H1 (cell line): ENCODE measurements at places on chromosomes 16 and 17. TPM values are rescaled to one million over a fixed set of nuclear protein-coding genes. Genes with fewer than 3 reads are reported as not detected.

DNA sequence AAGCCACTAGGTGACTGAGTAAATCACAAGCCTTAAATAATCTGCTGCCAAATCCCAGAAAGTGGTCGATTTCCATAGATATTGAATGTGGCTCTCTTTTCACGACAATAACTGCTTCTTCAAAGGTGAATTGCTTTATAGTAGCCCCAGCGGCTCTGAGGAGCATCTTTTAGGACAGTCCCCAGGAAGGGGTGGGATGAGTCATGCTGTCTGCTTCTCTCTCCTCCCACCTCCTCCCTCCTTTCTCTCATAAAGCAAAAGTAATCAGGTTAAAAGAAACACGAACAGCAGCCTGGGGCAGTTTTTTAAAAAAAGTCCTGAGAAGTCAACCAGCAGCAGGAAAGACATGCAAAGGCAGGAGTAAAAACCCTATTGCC, 1.8 kb downstream of the KIAA0513 start:
- DNase-seq: no peak

The DNAAF1 gene
- total RNA-seq: 0.09 and 0.27 TPM in 2 replicates

DNA sequence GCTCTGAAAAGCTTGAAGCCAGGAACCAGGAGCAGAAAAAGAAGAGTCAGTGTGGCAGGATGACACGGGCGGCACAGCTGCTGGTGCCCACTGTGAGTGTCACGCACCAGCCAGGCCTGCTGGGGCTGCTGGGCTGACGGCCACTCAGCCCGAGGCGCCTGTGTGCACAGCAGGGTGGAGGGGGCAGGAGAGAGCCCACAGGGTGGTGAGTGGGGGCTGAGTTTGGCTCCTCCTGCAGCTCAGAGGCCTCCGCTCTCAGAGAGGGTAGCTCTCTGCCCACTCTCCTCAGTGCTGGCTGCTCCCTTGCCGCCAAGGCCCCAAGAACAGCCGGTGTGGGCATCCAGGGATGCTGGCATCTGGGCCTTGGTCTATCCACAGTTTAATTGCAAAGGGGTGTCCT, 59.6 kb downstream of the GSG1L start:
- DNase-seq: no peak

DNA sequence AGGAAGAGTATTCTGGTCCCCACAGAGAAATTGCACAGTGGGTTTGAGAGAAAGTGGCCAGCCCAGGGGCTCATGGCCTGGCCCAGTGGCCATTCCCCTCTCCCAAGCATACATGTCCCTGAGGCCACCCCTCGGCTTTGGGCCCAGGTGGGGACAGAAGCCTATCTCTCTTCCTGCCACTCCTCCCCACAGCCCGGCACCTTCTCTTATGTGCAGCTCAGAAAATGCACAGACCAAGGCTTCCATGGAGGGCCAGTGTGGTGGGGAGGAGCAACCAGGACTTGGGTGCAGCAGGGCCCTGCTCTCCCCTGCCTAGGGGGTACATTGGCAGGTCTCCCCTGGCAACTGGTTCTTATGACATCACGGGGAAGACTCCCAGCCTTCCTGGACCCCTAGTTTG, at the start of gene C16orf90:
Gene C16orf90 (minus strand): TSS at position 314 of the 400 bp plus-strand sequence. CDS start 68 bp downstream, at position 246.
- DNase-seq: no peak

The KRTAP2-1 gene
- not detected in 2 replicates for total RNA-seq

GRCh38 chr16:84423416-84423837, 55.1 kb downstream of the ATP2C2 start:
- DNase-seq: no peak
